ENCODE measurements at places on chromosomes 16 and 17.

DNA sequence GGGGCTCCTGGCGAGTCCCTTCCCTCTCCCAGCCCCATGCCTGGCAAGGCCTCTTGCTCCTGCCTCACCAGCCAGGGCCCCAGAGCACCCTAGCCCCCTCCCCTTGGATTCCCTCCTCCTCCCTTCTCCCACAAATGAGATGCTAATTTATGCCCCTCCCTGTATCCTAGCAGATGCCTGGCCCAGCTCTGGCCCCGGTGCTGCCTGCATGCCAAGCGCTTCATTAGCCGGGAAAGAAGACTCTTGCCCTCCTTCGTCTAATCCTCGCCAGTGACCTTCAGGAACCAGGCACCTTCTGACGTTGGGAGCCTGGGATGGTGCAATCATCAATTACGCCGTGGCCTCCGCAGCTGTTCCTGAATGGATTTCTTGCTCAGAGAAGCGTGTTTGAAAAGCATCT lies 127.8 kb downstream of the SDK2 start:
- DNase-seq = no peak

GRCh38 chr17:34308371-34308770 lies 10.9 kb upstream of the CCL8 start:
- DNase-seq = no peak

GRCh38 chr16:1946495-1947368 lies 3.7 kb upstream of the MSRB1 start:
- no peak for DNase-seq

DNA sequence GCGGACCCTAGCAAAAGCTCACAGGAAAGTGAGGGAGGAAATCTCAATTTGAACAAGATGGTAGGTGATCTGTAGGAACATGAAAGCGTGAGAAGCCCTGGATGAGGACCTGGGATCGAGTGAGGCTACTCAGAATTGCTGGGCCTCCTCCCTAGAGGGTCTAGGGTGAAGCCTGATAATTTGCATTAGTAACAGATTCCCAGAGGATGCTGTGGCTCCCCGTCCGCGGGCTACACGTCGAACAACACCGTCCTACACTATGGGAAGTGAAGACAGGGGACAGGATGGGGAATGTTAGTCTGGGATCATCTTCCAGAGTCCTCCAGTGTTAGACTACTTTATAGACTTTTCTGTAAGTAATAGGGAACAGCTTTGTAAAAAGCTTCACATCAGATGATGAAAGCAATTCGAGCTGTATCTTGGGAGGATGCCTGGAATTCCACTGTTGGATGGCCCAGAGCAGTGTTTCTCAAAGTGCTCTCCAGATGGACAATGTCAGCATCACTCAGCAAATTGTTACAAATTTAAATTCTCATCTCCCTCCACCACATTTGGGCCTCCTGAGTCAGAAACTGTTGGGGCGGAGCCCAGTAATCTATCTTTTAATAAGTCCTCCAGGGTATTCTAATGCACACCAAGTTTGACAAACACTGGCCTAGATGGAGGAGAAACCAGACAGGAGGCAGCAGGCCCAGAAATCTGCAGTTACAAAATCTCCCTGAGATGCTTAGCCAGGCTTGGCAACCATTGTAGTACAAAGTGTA lies 6.5 kb downstream of the FNDC8 start:
- DNase-seq = no peak

DNA sequence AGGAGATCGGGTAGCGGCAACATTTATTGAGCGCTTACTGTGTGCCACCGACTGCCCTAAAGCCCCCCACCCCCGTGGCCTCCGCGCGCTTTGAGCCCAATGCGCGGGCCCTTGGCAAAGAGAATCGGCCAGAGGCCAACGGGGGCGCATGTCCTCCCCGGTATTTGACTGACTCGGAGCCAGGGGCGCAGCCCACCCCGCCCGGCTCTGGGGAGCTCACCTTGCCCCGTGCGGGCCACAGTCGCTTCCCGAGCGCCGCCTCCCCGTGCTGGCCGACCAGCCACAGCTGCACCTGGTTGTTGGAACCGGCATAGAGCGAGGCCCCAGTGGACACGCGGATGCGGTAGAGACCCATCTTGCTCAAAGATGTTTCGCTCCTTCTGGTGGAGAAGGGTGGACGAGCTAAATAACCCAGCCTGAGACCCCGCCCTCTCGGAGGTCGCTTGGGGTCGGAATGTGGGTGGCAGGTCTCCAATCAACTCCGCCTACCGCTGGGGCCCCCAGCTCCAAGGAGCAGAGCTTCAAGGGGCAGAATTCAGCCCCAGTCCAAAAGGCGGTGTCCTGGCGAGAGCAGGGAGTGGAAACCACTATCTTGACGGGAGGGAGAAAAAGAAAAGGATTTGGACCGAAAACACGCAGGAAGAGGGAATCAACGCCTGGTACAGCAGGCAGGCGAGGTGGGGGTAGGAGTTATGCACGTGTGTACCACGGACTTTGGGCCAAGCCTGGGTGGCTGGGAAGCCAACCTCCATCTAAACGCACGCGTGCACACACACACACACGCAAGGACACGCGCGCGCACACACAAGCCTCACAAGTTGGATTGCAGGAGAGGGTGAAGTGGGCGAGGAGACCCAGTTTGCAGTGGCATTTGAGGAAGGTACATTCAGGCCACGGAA lies at the start of gene ALOX15:
Gene ALOX15 (minus strand): TSS at position 382 of the 899 bp plus-strand sequence. CDS start 27 bp downstream, at position 355.
- no peak for DNase-seq

Measured in effector memory CD8-positive, alpha-beta T cell (primary cell).